Osteocyte (in vitro differentiated cells): ENCODE measurements at places on chromosomes 4 and X. TPM values are rescaled to one million over a fixed set of nuclear protein-coding genes. Genes with fewer than 3 reads are reported as not detected.

RGN gene
- 0.18 TPM in 1 of 2 replicates, not detected in the other for total RNA-seq

DNA sequence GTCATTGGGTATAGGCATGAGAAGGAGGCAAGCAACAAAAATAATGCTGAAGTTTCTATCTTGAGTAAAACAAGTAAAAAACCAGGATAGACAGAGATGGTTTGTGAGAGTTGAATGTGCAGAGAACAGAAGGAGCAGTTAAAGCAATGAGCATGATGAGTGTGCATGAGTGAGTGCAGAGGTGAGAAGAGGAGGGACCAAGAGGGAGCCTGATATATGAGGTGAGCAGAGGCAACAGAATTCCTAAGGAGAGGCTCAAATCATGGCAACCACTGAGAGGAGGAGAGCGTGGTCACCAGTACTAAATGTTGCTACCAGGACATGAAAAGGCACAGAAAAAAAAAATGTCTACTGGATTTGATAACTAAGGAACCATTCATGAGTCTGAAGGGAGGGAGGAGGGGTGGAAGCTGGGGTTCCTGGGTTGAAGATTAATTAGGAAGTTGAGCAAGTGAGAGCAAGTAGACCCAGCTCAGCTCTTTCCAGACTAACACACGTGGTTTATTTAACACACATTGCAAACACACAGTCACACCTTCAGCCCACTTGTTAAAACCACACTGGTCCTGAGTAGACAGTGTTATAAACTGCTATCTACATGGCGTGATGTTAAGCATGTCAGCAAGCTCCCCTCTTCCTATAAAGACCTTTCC, 69.0 kb upstream of the IQCM start:
- H3K4me3 ChIP-seq, result no peak overlapping the region
- no peaks in the 10 kb centered on the region for H3K36me3 ChIP-seq
- no peak for DNase-seq
- H3K27me3 ChIP-seq, result peaks cover 34% of the 10 kb centered on the region
- H3K4me1 ChIP-seq, result no peaks in the 10 kb centered on the region

DNA sequence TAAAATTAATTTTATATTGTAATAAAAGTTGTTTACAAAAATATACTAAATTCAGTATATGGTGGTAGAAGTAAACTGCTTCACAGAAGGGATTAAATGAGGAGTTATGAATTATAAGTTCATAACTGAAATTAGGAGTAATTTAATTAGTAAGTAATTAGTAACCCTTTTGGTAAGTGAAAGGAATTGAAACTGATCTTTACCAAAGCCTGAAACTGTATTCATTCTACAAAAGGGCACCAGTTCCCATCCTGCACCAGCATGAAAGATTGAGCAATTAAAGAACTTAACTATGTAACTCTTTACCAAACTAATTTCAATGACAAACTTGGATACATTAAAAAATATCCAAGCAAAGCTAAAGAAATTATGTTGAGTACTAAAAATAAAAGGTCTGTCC, 8.2 kb downstream of the MED14 start:
- H3K4me3 ChIP-seq, result no peak overlapping the region
- peaks cover 7% of the 10 kb centered on the region for H3K36me3 ChIP-seq
- no peak for DNase-seq
- H3K27ac ChIP-seq, result no peak overlapping the region

GRCh38 chrX:13033193-13033592, 11.2 kb downstream of the FAM9C start:
- peaks cover 61% of the 10 kb centered on the region for H3K4me1 ChIP-seq
- H3K27ac ChIP-seq, result no peak overlapping the region

UGT2B7 gene
- total RNA-seq, result 0.91 and 0.97 TPM in 2 replicates
